ENCODE measurements at places on chromosomes 1 and 21.
A peak's percentile ranks its signal among the peaks of the same experiment; 100 is the strongest.

- DNase-seq: no peak
Observed at GRCh38 chr1:164382384-164382783, 176.6 kb upstream of the PBX1 start.

- DNase-seq: no peak
Observed at GRCh38 chr1:115317101-115318012, 20.7 kb downstream of the NGF start.

DNA sequence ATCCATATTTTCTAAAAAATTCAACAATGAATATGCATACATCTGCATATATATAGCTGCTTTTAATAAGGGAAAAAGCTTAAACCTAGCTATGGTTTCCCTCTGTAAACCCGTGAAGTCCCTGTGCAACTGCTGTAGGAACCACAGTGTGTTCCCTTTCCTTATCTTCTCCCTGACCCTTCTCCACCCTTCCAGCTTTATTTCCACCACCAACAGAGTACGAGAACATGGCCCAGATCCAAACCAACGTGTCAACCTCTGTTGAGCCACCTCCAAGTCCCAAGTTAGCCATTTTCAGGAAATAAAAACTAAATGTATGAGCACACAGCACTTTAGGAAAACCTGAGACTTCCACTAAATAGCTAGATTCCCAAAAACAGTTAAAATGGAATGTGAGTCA is 20.3 kb downstream of the SUSD4 start:
- no peak for DNase-seq

DNA sequence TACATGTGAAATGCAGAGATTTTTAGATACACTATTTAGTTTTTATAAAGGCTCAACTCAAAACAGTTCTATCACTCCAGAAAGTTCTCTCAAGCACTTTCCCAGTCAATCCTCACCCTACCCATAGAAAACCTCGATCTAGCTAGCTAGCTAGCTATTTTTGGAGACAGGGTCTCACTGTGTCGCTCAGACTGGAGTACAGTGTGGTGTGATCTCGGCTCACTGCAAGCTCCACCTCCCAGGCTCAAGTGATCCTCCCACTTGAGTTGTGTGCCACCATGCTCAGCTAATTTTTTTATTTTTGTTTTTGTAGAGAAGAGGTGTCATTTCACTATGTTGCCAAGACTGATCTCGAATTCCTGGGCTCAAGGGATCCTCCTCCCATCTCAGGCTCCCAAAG is 236.9 kb downstream of the RERE start:
- DNase-seq: no peak

GRCh38 chr1:15531003-15531402 is 4.4 kb downstream of the DNAJC16 start:
- DNase-seq: no peak

- DNase-seq: no peak
Observed at GRCh38 chr1:27473755-27474154, 16.2 kb downstream of the WASF2 start.

DNA sequence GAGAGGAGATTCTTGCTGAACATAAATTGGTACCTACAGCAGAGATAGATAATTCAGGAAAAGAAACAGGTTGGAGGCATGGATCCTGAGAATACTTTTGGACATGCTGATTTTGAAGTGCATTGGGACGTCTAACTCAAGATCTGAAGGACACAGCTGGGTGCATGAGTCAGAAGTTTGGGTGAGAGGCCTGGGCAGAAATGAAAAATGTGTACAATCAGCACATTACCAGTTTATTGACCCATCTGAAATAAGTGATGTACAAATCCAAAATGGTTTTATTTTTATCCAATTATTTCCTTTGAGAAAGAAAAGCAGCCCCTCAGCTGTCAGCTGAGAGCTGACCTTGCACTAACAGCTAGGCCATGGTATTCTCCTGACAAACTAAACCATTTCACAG is 975.2 kb upstream of the B3GALT2 start:
- no peak for DNase-seq

- DNase-seq: no peak
Observed at GRCh38 chr21:33924766-33925100, 9.1 kb upstream of the ATP5PO start.

- peak; percentile 90 for DNase-seq
Observed at GRCh38 chr1:24150234-24151174, 7.6 kb upstream of the IL22RA1 start.

GRCh38 chr1:205983925-205984725 is 19.1 kb downstream of the RAB7B start:
- peak; percentile 68 for DNase-seq

Data from GM12865 (cell line).